ENCODE measurements at places on chromosomes 6 and 20.
A peak's percentile ranks its signal among the peaks of the same experiment; 100 is the strongest.

- DNase-seq: no peak
These were observed 401.2 kb upstream of the AGPAT4 start for GRCh38 chr6:161674930-161675682.

- DNase-seq: no peak
These were observed 207.3 kb downstream of the GMDS start for GRCh38 chr6:2038092-2038491.

- no peak for DNase-seq
These were observed 113.9 kb upstream of the THBS2 start for GRCh38 chr6:169367507-169367906.

- DNase-seq: peak; percentile 50
These were observed 749 bp downstream of the FRK start for GRCh38 chr6:116059713-116060571.

GRCh38 chr6:10555625-10556309 is 34.6 kb downstream of the GCNT2 start:
- DNase-seq: no peak

GRCh38 chr6:147033267-147033666 is 170.9 kb upstream of the STXBP5 start:
- DNase-seq: no peak

GRCh38 chr6:37637562-37638413 is 59.9 kb downstream of the MDGA1 start:
- DNase-seq: no peak

- DNase-seq: no peak
These were observed 318.9 kb upstream of the JAG1 start for GRCh38 chr20:10992731-10993130.

DNA sequence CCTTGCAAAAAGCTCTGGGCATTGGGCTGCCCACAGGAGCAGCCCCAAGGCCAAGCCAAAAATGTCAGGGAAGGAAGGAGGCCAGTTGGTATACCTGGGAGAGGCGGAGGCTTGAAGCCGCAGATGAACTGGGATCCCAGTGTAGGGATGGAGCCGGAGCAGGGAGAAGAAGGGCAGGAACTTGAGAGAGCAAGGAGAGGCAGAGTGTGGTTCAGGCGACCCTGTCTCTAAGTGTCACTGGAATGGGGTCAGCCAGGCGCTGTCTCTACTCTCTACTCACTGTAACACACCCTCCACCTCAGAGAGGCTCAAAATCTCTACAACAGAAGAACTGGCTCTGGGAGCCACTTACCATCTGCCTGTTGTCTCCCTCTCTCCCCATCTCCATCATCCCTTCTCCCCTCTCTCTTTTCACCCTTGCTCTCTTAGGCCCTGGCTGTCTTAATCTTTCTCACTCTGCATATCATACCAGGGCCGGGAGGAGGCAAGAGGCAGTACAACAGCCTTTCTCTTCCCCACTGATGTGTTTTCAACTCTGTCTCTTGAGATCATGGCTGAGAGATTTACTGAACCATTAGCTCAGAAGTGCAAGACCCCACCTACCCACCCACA is 93.3 kb downstream of the CRYBG1 start:
- DNase-seq: no peak

DNA sequence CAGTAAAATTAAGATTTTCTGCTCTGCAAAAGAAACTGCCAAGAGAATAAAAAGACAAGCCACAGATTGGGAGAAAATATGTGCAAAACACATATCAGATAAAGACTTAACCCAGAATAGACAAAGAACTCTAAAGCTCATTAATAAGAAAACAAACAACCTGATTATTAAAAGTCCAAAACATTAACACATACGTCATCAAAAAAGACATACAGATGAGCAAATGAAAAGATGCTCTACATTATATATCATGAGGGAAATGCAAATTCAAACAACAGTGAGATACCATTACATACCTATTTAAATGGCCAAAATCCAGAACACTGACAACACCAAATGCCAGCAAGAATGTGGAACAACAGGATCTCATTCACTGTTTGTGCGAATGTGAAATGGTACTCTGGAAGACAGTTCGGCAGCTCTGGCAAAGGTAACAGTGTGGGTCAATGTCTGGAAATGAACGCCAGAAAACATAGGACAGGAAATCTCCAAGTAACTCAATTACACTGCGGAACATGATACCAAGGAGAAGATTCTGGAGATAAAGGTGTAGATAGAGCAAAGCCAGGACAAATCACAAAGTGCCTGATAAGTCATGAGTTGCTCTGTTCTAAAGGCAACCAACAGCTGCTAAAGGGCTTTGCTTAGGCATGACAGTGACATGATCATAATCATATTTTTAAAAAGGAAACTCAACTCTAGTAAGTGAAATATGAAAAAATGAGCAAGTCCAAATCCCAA is 96.8 kb downstream of the PDE10A start:
- no peak for DNase-seq

DNA sequence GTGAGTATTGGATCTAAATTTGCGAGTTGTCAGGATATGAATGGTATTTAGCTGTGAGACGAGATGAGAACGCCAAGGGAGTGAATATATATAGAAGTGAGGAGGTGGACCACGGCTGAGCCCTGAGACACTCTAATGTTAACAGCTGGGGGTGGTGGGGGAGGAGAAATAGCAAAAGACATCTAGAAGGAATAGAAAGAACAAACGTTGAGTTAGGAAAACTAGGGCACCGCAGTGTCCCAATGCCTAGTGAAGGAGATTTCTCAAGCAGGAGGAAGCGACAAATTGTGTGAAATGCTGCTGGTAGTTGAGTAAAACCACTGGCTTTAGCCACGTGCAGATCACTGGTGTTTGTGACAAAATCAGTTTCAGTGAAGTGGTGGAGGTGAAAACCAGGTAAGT is 56.9 kb downstream of the CD164 start:
- no peak for DNase-seq

GRCh38 chr20:33650753-33651561 is 11.2 kb upstream of the C20orf144 start:
- DNase-seq: peak; percentile 88

DNA sequence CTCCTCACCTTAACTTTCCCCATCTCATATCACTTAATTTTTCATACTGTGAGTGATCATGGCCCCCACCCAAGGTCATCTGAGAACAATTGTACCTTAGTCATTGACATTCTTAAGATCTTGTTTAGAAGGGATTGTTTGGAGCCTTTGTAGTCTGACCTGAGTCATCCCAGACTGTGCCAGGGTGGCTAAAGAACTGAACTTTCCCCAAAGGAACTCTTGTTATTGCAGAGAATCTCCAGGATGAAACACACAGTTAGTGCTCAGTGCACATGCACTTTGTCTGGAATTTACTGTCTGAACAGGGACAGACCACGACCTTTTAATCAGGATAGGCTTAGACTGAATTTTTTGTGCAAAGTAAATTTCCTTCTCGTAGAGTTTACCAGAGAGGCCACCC is 112.6 kb upstream of the CCN2 start:
- peak; percentile 50 for DNase-seq

- no peak for DNase-seq
These were observed 184.8 kb downstream of the HIVEP2 start for GRCh38 chr6:142760152-142760551.

DNA sequence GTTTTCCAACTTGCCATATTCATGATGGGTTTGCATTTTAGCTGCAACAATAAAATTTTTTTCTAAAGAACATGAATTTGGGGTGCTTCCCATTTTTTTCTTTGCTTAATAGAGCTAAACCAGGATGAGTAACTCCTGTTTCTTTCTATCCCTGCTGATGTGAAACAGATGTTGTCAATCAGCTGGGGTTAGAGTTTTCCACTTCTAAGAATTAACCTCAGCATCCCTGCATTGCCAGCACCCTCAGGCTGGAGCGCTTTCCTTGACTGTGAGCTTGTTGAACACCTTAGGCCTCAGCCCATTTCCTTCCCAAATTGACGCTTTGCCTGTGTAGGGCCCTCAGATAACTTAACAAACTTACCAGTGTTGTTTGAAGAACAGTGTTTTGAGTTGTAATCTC is 74.5 kb downstream of the PTPN1 start:
- DNase-seq: no peak

DNA sequence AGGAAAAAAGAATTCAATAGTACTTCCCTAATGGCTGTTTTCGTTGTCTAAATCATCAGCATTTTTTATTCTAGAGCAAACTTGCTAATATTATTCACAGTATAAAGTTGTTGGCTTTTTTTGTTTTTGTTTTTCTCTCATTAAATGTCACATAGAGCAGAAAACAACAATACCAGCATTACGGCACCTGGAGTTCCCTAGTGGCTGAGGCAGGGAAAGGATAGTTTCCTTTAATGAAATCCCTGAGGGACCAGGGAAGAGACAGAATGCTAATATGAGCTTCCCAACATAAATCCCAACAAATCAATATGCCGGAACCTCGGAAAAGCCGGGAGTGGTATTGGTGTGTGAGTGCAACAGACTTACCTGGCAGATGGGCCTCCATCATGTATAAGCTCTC is 235.2 kb upstream of the ASCC3 start:
- no peak for DNase-seq

DNA sequence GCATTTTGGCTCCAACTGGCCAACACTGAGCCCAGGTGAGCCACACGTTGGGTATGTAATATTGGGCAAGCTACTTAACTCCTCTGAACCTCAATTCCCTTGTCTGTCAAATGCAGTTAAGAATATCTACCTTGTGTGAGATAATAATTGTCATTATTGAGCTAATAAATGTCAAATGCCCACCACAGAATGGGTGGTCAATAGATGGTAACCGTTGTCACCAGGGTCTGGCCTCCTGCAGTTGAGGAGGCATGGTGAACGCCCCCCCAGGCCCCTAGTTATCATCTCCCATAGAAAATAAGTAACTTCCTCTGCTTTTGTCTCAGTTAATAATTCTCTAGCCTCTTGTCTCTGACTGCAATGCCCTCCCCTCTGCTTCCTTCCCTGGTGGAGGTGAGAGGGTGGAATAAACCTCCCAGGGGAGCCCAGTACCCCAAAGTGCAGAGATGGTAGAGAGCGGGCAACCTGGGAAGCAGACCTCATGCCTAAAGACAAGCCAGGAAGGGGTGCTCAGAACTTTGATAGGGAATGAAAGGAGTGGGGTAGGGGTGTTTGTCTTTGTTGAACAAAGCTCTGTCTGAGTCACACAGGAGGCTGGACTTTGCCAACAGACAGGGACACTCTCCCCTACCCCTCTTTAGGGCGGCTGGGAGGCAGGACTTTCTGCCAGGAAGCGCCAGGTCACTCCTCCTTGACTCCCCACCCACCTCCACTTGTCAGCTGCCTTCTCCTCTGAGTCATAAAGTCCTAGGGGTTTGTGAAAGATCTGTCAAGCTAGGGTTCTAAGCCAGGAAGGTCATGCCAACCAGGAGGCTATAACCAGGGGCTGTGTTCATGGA is 1.3 kb upstream of the UNC5CL start:
- peak; percentile 84 for DNase-seq

GRCh38 chr6:30810813-30811339 is 66.5 kb upstream of the IER3 start:
- DNase-seq: peak; percentile 81

DNA sequence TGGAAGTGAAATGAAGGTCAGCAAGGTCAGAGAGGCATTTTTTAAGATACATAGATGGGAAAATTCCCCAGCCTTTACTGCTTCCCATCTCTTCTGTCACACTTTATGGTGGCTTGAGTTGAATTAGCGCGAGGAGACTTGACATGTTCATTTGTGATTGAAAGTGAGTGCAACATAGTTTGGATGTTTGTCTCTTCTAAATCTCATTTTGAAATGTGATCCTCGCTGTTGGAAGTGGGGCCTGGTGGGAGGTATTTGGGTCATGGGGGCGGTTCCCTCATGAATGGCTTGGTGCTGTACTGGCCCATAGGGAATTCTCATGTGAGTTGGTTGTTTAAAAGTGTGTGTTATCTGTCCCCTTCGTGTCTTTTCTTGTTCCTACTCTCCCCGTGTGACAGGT is 237.2 kb downstream of the CDKAL1 start:
- DNase-seq: no peak

- DNase-seq: no peak
These were observed 118.2 kb upstream of the LRFN2 start for GRCh38 chr6:40705354-40705753.

DNA sequence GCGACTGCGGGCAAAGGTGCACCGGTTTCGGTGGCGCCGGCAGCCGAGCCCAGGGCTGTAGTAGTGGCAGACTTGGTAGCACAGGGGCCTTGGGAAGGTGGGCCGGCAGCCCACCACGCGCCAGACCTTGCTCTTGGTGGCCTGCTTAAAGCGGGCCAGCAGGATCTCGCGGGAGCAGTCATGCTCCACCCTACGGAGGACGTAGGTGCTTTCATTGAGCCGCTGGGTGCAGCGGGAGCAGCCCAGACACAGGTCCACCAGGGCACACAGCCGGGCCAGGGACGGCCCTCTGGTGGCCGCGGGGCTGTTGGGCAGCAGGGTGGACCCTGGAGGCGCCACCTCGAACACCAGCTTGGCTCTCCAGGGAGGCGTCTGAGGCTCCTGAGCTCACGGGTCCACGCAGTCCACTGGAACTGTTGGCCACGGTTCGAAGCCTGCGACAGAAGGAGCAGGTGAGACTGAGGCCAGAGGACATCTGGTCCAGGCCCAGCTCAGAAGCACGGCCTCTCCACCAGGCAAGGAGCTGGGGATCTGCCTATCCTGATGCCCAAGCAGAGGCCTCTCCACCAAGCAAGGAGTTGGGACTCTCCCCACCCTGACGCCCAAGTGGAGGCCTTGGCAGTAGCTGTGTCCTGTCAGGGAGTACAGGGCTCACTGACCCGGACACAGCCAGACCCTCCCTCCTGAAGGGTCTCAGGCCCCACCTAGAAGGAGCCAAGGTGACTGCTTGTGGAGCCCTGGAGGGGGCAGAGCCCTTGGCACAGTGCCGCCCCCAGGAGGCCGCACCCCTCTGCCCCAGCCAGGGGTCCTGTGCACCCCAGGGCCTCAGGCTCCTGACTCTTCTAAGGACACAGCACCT is 1.0 kb downstream of the HELZ2 start:
- peak; percentile 55 for DNase-seq

DNA sequence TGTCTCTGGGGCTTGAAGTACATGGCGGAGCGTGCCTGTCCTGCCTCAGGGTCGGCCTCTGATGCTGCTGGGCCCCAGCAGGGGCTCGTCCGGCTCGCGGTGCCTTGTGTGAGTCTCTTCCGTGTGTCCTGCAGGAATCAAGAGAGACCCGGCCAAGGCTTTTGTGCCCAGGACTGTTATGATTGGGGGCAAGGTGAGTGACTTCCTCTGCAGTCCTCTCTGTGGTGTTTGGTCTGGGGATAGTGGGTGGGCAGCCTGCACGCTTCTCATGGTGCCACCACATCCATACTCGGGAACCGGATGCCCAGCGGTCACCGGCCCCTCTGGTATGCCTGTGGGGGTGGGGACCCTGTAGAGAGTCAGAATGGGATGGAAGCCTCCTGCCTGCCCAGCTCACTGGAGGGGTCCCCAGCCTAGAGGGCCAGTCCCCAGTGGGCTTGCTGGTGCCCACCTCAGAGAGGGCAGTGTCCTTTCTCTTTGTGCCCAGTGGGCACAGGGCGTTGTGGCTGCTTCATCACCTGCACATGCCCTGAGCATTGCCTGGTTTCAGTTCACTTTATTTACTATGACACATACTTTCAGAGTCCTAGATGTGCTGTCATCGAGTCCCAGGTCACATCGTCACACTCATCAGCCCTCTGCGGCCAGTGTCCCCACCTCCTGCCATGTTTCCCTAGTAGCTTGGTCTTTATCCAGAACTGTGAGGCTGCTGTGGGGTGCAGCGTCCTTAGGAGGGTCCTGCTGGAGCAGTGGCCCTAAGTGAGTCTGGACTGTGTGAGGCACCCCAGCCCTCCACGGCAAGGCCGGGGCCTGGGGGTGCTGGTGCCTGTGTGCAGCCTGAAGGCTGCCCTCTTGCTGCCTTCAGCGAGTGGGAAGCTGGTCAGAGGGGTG is 40.7 kb downstream of the PYGB start:
- no peak for DNase-seq

- no peak for DNase-seq
These were observed 55.9 kb downstream of the MAP3K5 start for GRCh38 chr6:136736281-136736960.
